ENCODE measurements at places on chromosomes 3 and 15.

- peak; percentile 36 for DNase-seq
Measured at GRCh38 chr3:146250449-146251382, at the start of gene PLSCR4. TSS of gene PLSCR4 (minus strand) at chr3:146251105. CDS start at chr3:146222071, 29,034 bp downstream.

- no peak for DNase-seq
Measured at GRCh38 chr3:165751637-165752036, 85.6 kb downstream of the BCHE start.

DNA sequence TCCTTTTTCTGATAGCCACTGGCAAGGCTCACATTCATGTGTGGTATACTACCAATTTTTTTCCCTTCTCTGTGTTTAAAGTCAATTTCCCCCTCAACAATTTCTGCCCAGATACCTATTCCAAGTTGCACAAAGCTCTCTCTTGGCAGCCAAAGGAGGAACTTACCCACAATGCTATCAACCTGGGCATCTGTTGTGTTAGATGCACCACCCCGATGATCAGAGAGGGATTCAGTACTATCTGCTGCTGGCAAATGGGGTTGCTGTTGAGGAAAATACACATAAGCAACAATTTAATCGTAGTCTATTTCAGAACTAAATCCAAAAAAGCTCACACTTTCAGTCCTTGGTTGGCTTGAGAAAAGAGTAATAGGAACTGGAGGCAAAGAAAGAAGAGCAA lies 46.1 kb downstream of the AAGAB start:
- DNase-seq = no peak

- DNase-seq = peak; percentile 34
Measured at GRCh38 chr15:84981711-84982300, at the start of gene PDE8A. TSS of gene PDE8A (plus strand) at chr15:84981856. CDS start at chr15:84982163, 307 bp downstream.

GRCh38 chr3:12363397-12364195 lies 74.7 kb downstream of the PPARG start:
- DNase-seq = no peak

GRCh38 chr3:42830437-42831320 lies 21.4 kb downstream of the ACKR2 start:
- DNase-seq = peak; percentile 42

DNA sequence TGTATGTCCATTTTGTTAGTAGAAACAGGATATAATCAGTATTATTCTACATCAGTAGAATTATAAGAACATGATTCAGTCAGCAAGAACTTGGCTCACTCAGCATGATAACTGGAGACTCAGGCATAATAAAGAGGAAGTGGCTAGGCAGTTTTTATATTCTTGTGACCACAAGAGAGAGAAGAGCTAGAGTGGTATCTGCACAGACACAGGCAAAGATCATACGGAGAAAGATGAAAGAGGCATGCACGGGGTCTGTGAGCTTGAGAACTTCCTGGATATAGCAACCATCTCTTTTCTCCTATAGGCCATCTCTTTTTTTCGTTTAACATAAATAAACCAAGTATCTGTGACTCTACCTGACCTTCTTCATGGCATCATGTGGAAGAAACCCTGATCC lies 46.8 kb downstream of the MYO5A start:
- DNase-seq = no peak

GRCh38 chr15:70477750-70478250 lies 285.6 kb downstream of the UACA start:
- no peak for DNase-seq

DNA sequence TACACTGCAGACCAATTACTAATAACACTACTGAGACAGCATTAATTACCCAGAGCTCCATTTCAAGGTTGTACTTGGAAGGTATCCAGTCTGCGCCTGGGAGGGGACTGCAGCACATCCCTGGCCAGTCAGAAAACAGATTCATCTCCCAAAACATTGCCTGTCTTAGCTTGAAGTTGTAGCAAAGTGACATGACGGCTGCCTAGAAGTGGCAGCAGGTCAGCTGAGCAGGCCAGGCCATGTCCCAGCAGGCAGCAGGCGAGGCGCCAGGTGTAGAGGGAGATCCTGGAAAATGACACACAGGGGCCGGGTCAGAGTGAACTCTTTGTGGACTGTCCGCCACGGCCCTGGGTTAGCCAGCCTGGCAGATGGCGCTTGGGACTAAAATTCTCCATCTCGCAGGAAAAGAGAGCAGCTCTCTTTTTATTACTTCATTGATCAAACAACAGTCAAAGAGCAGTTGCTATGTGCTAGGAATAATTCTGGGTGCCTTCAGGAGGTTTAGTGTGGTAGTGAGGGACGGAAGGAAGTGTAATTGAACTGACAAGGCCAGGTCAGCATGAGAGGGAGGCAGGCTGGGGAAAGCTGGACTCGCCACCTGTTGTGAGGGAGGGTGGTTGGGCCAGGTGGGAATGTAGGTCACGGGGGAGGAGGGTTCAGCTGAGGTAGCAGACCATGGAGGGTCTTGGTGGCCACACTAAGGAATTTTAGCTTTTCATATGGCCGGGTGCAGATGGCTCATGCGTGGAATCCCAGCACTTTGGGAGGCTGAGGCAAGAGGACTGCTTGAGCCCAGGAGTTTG lies 1.3 kb upstream of the MAP6D1 start:
- DNase-seq = no peak

DNA sequence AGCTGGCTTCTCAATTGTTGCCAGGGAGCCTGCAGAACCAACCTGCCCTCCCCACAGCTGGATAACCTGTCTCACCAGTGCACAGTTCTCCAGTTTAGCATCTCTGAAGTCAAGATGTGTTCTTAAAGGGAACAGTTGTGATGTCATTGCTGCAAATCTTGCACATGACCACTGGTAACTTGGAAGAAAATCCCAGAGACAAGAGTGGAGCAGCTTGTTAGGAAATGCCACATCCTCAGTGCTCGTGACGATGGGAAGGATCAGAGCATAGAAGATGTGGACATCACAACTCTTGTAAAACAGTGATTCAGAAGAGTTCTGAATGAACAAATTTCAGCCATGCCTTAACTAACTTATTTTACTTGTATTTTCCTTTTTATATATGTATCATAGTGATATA lies 36.1 kb upstream of the LIMD1 start:
- no peak for DNase-seq

DNA sequence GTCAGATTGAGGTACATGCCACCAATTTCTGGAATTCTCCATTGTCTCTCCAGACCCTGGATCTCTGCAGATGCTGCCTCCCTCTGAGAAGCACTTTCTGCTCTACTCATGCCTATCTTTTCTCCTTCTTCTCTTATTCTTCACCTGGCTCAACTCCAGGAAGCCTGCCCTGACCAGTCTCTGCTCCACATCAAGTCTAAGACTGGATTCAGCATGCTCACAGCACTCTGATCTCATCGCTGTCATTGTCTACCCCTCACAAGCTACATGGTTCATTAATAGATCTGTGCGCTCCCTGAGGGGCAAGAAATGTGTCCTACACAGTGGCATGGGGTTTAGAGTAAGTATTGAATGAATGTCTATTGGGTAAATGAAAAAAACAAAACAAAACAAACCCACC lies 38.7 kb downstream of the CCR4 start:
- DNase-seq = no peak

- peak; percentile 19 for DNase-seq
Measured at GRCh38 chr15:44535523-44536301, 1.2 kb upstream of the EIF3J start.

GRCh38 chr3:187770224-187770623 lies 25.0 kb upstream of the BCL6 start:
- DNase-seq = no peak

GRCh38 chr3:185595526-185595925 lies 9.4 kb downstream of the SENP2 start:
- DNase-seq = no peak

GRCh38 chr15:66647358-66647757 lies 54.7 kb upstream of the SMAD6 start:
- DNase-seq = no peak

DNA sequence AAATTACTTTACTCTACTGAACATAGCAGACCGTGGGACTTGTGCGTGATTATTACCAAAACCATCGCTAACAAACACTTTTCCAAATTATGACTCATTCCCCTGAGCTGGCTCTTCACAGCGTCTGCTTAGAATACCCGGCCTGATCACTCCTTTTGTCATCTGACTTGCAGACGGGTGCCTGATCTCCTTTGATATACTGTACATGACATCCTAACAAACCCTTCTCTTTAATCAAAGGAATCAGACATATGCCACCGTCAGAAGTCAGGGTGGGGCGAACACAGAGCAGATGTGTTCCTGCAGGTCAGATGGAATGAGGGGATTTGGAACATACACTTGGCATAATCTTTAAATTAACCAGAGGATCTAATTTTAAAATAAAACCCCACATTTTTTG lies 48.5 kb upstream of the SH3GL3 start:
- DNase-seq = peak; percentile 46

- no peak for DNase-seq
Measured at GRCh38 chr3:132822266-132822665, 100.1 kb upstream of the NPHP3 start.

- no peak for DNase-seq
Measured at GRCh38 chr15:92117261-92117731, 263.8 kb downstream of the SLCO3A1 start.

DNA sequence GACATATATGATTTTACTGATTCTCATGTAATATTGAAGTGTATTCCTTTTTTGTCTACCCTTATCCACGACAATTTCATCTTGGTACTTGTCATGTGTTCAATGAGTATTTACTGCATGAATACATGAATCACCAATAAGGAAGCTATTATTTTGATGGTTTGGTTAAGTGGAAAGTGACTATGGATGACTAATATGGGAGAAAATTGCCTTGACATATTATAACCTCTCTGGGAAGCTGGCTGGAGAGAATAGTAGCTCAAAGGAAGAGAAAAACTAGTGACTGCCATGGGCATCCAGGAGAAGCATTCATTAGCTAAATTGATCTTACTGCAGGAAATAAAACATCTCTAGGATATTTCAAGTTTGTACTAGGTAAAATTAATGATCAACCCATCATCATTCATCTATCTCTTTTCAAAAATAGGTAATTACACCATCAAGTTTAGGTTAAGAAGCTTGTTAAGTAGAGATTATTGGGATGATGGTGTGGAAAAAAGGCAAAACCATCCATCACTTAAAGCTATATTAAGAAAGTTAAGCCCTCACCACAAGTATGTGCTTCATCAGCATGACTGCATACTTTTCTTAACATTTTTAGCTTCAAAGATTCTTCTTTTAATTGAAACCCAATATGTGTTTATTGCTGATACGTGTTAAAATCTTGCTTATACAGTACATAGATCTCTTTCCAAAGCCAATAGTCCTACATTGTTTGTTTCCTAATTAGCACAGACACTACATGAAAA lies 455.2 kb upstream of the ARPP21 start:
- no peak for DNase-seq

DNA sequence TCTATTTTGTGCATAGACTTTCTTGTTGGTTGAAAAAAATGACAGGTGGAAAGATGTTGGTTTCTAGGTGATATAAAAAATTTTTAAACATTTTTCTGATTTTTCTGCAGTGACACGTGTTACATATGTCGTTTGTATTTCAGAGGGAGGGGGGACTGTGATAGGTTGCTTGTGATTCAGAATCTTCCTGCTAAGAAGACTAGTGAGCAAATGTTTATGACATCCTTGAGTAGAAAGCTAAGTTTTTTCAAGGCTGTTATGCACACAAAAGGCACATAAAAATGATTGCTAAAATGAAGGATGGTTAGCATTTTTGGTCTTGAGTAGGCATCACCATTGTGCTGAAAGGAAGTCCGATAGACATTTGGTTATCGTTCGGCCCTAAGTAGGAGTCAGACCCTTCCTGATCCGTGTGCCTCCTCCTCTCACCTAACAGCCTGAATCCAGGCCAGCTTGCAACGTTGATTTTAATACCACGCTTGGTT lies 1.5 kb downstream of the ZNF639 start:
- peak; percentile 41 for DNase-seq

- DNase-seq = no peak
Measured at GRCh38 chr3:146781059-146781458, 175.9 kb upstream of the PLSCR5 start.

GRCh38 chr3:43013743-43014155 lies 34.6 kb downstream of the GASK1A start:
- no peak for DNase-seq

- no peak for DNase-seq
Measured at GRCh38 chr3:79558943-79559342, 208.9 kb downstream of the ROBO1 start.

DNA sequence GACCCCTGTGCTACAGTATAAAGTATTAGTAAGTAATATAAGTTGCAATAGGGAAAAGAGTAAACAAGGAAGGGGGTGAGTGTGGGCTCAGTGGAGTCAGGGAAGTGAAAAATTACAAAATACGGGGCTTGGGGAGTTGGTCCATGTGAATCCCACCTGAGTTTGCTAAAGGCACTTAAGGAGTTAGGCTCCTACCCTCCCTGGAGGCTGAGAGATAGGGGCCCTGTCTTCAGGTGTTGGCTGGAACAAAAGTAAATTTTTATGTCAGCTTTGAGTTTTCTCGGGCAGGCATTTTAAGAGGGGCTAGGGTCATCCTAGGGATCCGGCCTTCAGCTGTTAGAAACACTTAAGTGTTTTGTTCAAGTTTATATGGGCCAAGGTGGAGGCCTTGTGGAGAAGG lies 8.2 kb downstream of the TRPC1 start:
- DNase-seq = no peak

DNA sequence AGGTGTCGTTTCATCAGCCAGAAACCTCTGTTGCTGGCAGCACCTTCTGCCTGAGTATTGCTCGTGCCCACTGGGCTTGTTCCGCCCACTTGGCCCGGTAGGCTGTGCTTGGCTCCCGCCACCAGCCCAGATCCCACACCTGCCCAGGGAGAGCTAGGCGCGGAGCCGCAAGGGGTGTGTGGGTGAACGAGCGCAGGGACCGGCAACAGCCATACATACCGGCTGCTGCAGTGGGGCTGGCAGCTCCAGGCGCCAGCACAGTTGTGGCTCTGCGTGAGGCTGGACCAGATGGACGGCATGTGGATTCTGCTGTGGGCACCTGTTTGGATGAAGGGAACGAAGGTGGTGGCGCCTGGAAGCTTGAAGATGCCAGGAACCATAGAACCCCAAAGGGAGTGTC lies 331.5 kb upstream of the MCTP2 start:
- no peak for DNase-seq

All from RWPE1 (cell line).